Karpas-422 (cell line): ENCODE measurements at places on chromosomes 2 and 18.

DNA sequence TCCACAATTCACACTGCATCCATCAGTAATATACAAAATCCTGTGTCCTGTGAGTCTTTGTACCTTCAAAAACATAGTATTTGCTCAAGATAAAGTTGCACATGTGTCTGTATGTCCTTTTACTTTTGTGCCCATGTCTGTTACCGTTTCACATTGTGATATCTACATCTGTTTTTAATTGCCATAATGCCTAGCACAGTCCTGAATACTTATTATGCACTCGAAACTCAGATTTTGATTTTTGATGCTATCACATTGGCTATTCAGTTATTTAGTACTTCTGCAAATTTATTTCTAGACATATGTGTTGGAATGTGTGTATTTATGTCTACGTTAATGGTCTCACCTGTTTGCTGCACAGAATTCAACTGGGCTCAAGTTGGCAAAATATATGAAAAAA lies 452.8 kb upstream of the ZEB2 start:
- DNase-seq, result no peak

GRCh38 chr18:31634331-31634713 lies 42.6 kb downstream of the TTR start:
- no peak for DNase-seq

- no peak for DNase-seq
Observed at GRCh38 chr2:38754049-38754448, 2.9 kb upstream of the SRSF7 start.

DNA sequence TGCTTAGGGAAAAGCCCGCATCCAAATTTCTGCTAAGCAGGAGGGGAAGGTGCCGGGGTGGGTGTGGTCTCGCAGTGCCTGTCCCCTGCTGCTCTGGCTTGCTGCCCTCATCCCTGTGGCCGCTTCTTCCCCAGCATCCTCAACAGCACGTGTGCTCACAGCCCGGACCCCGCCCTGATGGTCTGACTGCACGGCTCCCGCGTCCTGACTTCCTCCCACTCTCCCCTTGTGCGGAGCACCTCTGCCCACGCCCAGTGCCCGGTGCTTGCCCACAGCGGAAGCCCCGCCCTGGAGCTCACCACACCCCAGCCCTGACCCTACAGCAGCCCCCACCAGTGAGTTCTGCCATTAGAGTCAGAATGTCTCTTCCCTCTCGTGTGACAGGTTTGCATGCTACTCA lies 277.9 kb downstream of the NDUFA10 start:
- DNase-seq, result no peak

DNA sequence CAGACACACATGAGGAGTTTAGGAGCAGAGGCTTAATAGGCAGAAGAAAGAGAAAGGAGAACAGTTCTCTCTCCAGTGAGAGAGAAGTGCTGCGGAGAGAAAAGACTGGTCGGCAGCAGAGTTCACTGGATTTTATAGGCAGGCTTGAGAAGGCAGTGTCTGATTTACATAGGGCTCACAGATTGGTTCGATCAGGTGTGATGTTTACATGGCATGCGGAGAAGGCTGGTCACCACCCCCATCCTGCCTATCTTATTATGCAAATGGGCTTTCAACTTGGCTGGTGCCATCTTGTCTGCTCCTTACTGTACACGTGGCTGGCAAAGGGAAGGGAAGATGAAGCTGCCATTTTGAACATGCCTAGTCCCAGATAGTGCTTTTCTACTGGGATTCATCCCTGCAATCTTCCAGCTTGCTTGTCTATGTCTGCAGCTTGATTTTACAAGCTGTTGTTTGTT lies 113.4 kb downstream of the AP1S3 start:
- no peak for DNase-seq

DNA sequence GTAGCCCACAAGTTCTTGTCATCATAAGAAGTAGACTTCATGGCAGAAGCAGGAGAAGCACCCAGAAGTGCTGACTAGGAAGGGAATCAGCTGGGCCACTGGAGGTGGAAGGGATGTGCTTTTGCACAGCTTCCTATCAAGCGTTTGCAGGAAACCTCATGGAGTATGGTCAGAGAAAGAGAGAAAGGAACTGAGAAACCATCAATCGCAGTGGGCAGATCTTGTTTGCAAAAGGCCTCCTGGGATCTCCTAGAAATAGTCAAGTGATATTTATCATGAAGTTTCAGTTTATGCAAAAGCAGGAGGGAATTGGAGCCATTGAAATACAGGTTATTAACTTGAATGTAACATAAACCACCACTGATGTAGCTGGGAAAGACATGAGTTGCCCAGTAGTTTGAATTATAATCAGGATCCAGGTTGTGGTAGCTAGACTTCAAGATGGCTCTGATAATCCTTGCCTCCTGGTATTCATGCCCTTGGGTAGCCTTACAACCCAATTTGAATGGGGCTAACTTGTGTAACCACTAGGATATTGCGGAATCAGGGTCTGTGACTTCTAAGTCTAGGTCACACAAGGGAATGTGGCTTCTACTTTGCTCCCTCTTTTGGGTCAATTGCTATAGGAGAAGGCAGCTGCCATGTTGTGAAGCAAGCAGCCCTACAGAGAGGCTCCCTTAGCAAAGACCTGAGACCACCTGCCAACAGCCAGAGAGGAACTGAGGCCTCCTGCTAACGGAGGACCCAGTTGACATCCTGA lies 69.8 kb upstream of the TCF4 start:
- DNase-seq, result peak; percentile 33

- no peak for DNase-seq
Observed at GRCh38 chr2:144249035-144249637, 270.8 kb downstream of the ZEB2 start.

DNA sequence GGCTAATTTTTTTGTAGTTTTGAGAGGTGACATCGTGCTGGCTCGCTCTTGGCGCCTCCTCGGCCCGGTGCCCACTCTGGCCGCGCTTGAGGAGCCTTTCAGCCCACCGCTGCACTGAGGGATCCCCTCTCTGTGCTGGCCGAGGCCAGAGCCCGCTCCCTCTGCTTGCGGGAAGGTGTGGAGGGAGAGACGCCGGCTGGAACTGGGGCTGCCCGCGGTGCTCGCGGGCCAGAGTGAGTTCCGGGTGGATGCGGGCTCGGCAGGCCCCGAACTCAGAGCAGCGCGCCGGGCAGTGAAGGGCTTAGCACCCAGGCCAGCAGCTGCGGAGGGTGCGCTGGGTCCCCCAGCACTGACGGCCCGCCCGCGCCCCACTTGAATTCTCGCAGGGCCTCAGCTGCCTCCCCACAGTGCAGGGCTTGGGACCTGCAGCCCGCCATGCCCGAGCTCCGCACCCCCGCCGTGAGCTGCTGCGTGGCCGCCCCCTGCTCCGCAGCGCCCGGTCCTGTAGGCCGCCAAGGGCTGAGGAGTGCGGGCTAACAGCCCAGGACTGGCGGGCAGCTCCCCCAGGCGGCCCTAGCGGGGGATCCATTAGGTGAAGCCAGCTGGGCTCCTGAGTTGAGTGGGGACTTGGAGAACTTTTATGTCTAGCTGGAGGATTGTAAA lies 113.2 kb upstream of the ZSWIM2 start:
- no peak for DNase-seq

DNA sequence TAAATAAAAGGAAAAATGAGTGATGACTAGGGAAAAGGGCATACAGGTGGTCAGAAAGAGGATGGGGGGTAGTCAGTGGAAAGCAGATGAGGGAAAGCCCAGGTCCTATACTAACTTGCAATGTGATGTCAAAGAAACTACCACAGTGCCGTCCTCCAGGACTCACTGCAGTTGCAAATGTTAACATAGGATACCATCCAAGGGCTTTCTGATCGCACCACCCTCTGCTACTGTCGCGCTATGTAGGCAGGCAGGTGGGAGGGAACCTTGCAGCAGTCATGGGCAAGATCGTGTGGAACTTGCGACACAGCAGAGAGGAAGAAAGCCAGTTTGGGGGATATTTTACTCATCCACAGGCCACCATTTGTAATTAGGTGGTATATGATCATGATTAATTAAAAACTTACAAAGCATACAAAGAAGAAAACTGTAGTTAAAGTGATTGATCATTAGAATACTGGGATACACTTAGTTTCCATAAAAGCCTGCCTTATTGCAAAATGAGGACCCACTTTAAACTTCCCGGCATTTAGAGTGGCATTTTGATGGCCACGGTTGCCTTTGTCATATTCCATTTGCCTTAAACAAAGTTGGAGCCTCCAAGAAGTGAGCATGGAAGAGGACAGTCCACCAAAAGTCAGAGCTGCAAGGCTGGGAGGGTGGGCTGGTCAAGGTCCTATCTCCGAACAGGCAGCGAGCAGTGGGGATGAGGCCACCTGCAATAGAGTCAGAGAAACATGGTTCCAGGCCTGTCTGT lies 8.5 kb upstream of the ROCK2 start:
- peak; percentile 11 for DNase-seq

DNA sequence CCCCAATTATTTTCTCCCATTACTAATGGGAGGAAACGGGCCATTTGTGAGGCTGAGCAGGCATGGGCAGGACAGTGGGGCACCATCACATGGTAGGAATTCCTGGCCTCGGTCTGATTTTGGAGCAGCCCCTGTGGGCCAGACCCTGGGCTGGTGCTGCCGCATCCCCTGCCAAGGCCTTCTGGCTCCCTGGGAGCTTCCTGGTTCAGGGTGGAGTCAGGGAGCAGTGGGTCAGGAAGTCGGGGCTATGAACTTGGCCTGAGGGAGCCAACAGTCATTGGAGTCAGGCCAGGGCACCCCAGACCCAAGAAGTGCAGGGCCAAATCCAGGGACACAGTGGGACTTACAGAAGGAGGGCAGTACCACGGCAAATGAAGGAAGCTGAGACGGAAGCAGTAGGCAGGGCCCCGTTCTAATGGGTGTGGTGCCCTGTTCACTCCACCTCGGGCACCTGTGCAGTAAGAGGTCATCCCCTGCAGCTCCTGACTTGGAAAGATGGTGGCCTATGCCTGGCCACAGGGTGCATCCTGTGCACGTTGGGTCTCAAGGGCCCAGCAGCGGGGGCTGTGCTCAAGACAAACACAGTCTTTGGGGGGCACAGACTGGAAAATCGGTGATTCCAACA lies 328.1 kb downstream of the SMAD2 start:
- DNase-seq, result no peak

GRCh38 chr2:75538521-75539490 lies 21.9 kb downstream of the EVA1A start:
- no peak for DNase-seq

GRCh38 chr2:110910423-110910822 lies 178.1 kb downstream of the ACOXL start:
- no peak for DNase-seq

DNA sequence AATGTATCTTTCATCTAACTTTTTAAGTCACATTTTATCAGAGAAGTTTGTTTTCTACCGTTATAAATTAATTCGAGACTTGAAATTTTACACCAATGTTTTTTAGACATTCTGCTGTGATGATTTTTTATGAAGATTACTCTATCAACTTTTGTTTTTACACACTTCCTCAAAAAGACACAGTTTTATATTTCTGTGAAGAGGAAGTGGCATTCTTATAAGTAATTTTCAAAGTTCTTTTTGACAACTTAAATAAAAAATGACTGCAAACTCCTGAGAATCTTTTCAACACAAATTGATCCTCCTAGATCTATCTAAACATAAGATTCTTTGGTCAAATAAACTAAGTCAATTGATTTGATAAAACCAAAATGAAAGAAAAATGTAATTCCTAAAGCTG lies 13.7 kb downstream of the ANKRD44 start:
- peak; percentile 76 for DNase-seq

GRCh38 chr2:105580870-105581554 lies 163.7 kb upstream of the NCK2 start:
- no peak for DNase-seq

DNA sequence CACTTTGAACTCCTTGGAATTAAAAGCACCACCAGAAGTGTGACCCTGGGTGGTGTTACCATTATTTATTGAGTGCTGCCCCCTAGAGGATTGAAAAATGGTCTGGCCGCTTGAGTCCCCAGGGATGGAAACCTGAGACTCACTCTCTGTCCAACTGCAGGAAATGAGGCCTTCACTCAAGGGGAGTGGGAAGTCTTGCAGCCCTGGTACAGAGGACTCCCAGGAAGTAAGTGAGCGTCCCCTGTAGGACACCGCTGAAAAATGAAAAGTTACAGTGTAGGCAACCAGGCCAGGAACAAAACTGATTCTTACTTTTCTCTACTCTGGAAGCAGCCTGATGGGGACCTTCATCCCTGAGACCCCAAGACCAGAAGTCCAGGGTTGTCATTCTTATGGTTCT lies 2.2 kb upstream of the NRP2 start:
- peak; percentile 95 for DNase-seq

- DNase-seq, result no peak
Observed at GRCh38 chr18:63763831-63764600, 11.2 kb upstream of the SERPINB7 start.

DNA sequence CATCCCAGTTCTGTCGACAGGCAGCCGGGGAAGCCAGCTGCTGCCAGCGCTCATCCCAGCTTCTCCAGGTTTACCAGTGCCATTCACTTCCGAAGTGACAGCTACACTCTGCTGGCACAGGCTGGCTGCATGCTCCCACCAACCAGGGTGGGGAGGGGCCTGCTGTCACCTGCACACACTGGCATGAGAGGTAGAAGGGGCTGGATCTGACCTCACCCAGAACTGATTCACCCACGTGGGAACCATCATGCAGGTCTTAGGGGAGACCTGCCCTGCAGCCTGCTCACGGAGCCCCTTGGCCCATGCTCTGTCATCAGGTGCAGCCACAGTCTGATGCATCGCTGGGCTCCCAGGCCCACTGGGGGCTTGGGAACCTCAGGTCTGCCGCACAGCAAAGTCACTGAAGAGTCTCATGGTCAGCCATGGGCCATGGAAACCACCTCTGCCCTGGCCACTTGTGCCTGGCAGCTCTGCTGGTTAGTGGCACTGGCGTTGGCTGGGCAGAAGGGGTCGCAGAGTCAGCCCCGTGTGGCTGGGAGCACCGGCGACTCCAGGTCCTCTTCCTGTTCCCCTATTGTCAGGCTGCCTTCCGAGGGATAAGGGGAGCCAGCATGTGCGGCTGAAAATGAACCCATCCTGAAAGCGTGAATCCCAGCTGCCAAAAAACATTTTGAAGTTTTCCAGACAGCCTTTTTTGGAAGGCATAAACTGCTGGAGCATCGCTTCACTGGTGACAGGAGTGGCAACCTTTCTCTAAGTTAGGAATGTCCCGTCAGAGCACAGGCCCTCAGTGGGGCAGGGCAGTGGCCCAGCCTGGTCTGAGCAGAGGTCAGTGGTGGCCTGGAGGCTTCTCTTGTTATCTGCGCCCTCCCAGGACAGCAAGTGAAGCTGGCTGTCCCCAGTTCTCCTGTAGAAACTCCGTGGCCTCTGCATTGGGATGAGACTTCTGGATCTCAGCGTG lies 157.8 kb downstream of the SEPTIN10 start:
- DNase-seq, result no peak

- no peak for DNase-seq
Observed at GRCh38 chr2:86468162-86469033, 27.2 kb downstream of the KDM3A start.

- no peak for DNase-seq
Observed at GRCh38 chr2:203037026-203037425, 22.4 kb downstream of the NBEAL1 start.

GRCh38 chr2:26352892-26353291 lies 6.3 kb upstream of the ADGRF3 start:
- no peak for DNase-seq
